ENCODE measurements at places on chromosomes 12 and 14. TPM values are rescaled to one million over a fixed set of nuclear protein-coding genes. Genes with fewer than 3 reads are reported as not detected.

GRCh38 chr12:75711271-75711670 lies 199.9 kb upstream of the KRR1 start:
- peaks cover 14% of the 10 kb centered on the region for H3K4me1 ChIP-seq
- no peaks in the 10 kb centered on the region for H3K36me3 ChIP-seq
- peaks cover 3% of the 10 kb centered on the region for H3K27me3 ChIP-seq
- DNase-seq = no peak

GRCh38 chr14:84592770-84593169 lies 937.2 kb upstream of the FLRT2 start:
- no peaks in the 10 kb centered on the region for H3K27me3 ChIP-seq
- no peak overlapping the region for H3K4me3 ChIP-seq
- no peaks in the 10 kb centered on the region for H3K36me3 ChIP-seq

DNA sequence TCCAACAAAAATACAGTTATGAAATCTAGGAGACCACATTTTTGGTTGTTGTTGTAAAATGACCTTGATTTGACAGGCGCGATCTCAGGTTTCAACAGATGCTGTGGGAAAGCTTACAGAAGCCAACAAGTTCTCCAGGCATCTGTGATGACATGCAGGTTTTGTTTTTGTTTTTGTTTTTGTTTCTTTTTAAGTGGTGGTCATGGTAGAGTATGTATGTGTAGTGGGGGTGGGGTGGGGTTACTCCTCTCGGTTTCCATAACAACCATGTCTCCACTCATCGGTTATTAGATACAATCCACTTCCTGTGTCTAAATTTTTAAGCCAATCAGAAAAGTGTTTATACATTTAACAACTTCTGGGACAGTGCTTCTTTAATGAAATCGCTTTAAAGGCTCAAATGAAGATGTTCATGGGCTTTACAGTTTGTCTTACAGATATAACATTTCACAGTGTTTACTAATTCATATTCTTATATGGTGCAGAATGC lies 199.9 kb upstream of the FOXN3 start:
- H3K36me3 ChIP-seq = peaks cover 15% of the 10 kb centered on the region
- H3K4me1 ChIP-seq = peaks cover 68% of the 10 kb centered on the region
- peak; percentile 61 for DNase-seq
- H3K27me3 ChIP-seq = no peaks in the 10 kb centered on the region

DNA sequence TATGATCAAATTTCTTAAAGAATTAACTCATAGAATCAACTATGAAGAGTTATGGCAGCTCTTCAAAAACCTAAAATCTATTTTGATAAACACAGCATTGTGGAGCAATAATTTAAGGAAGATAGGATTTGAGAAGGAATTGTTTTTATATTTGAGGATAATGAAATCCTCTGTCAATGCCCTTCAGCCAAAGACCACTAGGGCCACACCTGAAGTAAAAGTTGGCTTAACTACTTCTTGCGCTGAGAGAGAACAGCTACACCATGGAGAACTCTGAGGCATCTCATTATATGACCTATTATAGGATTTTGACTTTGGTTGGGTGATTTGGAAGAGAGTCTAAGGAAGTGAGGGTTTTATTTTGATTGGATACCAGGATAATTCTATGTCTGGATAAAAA lies 237.2 kb downstream of the TMTC2 start:
- no peak overlapping the region for H3K4me3 ChIP-seq
- no peak overlapping the region for H3K27ac ChIP-seq
- H3K36me3 ChIP-seq = no peaks in the 10 kb centered on the region
- DNase-seq = no peak

GRCh38 chr12:130357241-130357640 lies 19.6 kb downstream of the PIWIL1 start:
- H3K4me3 ChIP-seq = no peak overlapping the region
- H3K27me3 ChIP-seq = peaks cover 2% of the 10 kb centered on the region
- no peaks in the 10 kb centered on the region for H3K4me1 ChIP-seq
- no peak overlapping the region for H3K27ac ChIP-seq
- DNase-seq = no peak
- H3K36me3 ChIP-seq = no peaks in the 10 kb centered on the region

DNA sequence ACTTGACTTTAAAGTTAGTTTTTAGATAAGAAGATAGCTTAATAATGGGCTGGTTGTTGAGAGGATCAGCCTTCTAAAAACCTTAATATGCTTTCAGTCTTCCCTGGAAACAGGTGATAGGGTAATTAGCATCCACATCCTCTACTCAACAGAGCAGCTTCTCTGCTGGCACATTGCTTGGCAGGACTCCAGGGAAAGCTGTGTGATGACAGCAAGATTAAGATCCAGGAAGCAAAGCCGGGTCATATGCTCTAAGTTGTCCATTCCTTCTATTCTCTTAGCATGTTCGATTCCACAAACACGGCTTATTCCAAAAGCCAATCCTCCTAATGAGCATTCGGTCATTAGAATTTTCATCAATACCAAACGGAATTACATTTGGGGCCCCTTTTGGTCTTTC lies 87.0 kb downstream of the HMGA2 start:
- DNase-seq = no peak
- no peak overlapping the region for H3K4me3 ChIP-seq
- H3K27me3 ChIP-seq = peaks cover 19% of the 10 kb centered on the region
- no peaks in the 10 kb centered on the region for H3K36me3 ChIP-seq

DNA sequence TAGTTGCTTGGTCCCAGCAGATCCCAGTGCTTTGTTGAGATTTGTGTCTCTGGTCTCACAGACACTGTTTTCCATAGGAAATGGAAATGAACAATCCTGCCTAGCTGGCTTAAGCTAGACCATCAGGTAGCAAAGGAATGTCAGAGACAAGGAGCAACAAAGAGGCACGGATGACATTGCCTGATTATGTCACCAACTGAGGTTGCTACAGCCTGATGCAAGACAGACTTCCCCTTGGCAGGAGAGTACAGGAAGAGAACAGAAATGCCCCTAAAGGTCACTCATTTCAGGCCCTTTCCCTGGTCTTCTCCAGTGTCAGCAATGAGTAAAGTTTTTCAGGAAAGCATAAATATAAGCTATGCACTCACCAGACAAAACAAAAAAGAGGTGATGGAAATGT lies 2.0 kb upstream of the PRB2 start:
- DNase-seq = no peak
- no peak overlapping the region for H3K4me3 ChIP-seq
- H3K27me3 ChIP-seq = peaks cover 4% of the 10 kb centered on the region
- no peaks in the 10 kb centered on the region for H3K36me3 ChIP-seq
- no peaks in the 10 kb centered on the region for H3K4me1 ChIP-seq

GRCh38 chr12:107533218-107533617 lies 152.4 kb upstream of the PWP1 start:
- no peaks in the 10 kb centered on the region for H3K27me3 ChIP-seq
- DNase-seq = no peak
- peaks cover 2% of the 10 kb centered on the region for H3K4me1 ChIP-seq
- H3K4me3 ChIP-seq = no peak overlapping the region

- no peak overlapping the region for H3K4me3 ChIP-seq
- H3K4me1 ChIP-seq = no peaks in the 10 kb centered on the region
- no peaks in the 10 kb centered on the region for H3K27me3 ChIP-seq
- H3K27ac ChIP-seq = no peak overlapping the region
- no peaks in the 10 kb centered on the region for H3K36me3 ChIP-seq
Observed at GRCh38 chr12:44999355-44999754, 51.5 kb downstream of the DBX2 start.

DNA sequence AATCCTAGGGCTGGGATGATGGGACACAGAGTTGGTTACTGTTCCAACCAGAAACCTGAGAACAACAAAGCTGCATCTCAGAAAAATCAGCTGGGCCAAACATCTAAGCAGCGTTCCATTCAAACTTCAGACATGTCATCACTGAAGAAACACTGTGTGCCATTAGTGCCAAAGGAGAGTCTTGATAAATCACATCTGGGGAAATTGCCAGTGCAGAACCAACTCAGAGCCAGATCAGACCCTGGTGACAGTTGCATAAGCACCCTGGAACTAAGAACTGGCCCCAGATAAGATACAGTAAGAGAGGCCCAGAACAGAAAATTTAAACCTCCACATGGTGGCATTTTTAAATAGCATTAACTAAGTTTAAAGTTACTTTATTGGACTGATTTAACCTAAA lies 482.8 kb downstream of the PRKD1 start:
- H3K4me3 ChIP-seq = no peak overlapping the region
- H3K36me3 ChIP-seq = no peaks in the 10 kb centered on the region
- H3K27me3 ChIP-seq = no peaks in the 10 kb centered on the region
- DNase-seq = no peak
- H3K4me1 ChIP-seq = no peaks in the 10 kb centered on the region

GRCh38 chr12:84924981-84925380 lies 12.4 kb upstream of the SLC6A15 start:
- H3K4me1 ChIP-seq = no peaks in the 10 kb centered on the region
- H3K27me3 ChIP-seq = no peaks in the 10 kb centered on the region
- no peaks in the 10 kb centered on the region for H3K36me3 ChIP-seq
- no peak for DNase-seq

GRCh38 chr14:70448633-70449340 lies 3.2 kb upstream of the ADAM21 start:
- H3K4me1 ChIP-seq = no peaks in the 10 kb centered on the region
- no peak overlapping the region for H3K4me3 ChIP-seq
- H3K27me3 ChIP-seq = no peaks in the 10 kb centered on the region
- H3K36me3 ChIP-seq = no peaks in the 10 kb centered on the region
- DNase-seq = no peak
- no peak overlapping the region for H3K27ac ChIP-seq

DNA sequence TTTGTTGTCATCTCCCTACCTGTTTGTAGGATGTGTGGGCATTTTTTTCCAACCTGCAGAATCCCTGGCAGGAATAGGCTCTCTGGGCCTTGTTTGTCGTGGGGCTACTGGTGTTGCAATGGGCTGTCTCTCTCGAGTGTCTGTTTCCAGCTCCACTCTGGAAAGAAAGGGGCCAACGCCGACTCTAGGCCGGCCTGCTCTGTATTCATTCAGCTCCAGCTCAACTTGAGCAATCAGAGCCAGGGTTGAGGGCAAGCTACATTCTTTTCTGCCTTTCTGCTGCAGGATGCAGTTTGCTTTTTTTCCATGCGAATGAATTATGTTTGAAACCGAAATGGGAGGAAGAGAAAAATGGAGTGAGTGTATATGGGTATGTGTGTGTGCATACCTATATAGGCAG lies 2.3 kb downstream of the JDP2 start:
- DNase-seq = no peak
- H3K4me3 ChIP-seq = no peak overlapping the region
- H3K27me3 ChIP-seq = peaks cover 40% of the 10 kb centered on the region
- no peak overlapping the region for H3K27ac ChIP-seq

DNA sequence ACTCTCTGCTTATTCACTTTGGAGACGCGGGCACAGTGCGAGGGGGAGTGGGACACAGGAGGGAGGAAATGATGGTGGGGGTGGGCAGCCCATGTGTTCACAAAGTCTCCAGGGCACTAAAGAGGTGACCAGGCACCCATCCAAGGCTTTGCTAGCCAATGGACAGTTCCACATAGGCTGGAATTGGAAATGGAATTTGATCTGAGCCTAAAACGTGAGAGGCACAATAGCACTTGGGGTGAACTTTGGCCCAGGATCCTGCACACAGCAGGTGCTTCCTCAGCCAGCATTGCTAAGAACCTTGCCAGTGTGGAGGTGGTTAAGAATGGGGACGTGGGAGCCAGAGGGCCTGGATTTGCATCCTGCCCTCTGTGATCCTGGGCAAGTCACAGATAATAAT lies 193.8 kb downstream of the CHST11 start:
- no peak overlapping the region for H3K4me3 ChIP-seq
- H3K27me3 ChIP-seq = no peaks in the 10 kb centered on the region
- peaks cover 46% of the 10 kb centered on the region for H3K36me3 ChIP-seq
- H3K4me1 ChIP-seq = peaks cover 33% of the 10 kb centered on the region

- no peak overlapping the region for H3K4me3 ChIP-seq
- H3K27me3 ChIP-seq = no peaks in the 10 kb centered on the region
- no peaks in the 10 kb centered on the region for H3K4me1 ChIP-seq
- H3K36me3 ChIP-seq = no peaks in the 10 kb centered on the region
Observed at GRCh38 chr12:115070313-115070712, 386.3 kb upstream of the TBX3 start.

GRCh38 chr14:50312734-50313054 lies 570 bp downstream of the DMAC2L start:
- H3K27ac ChIP-seq = peak overlapping the region; percentile 81
- no peak for DNase-seq
- peaks cover 22% of the 10 kb centered on the region for H3K36me3 ChIP-seq
- peaks cover 35% of the 10 kb centered on the region for H3K4me1 ChIP-seq
- H3K27me3 ChIP-seq = no peaks in the 10 kb centered on the region

GRCh38 chr12:132766380-132767085 lies 4.9 kb upstream of the ANKLE2 start:
- no peak overlapping the region for H3K4me3 ChIP-seq
- DNase-seq = no peak
- H3K27me3 ChIP-seq = no peaks in the 10 kb centered on the region
- peaks cover 11% of the 10 kb centered on the region for H3K36me3 ChIP-seq

GRCh38 chr12:79414252-79414651 lies 276.5 kb downstream of the PAWR start:
- H3K27ac ChIP-seq = no peak overlapping the region
- H3K36me3 ChIP-seq = no peaks in the 10 kb centered on the region
- H3K27me3 ChIP-seq = no peaks in the 10 kb centered on the region
- no peak overlapping the region for H3K4me3 ChIP-seq
- DNase-seq = no peak

Gene BATF
- 63.0 TPM for total RNA-seq

Gene ISM2
- total RNA-seq = not detected

Gene REP15
- not detected for total RNA-seq

Gene IL22
- 3.8 TPM for total RNA-seq

Gene TAS2R30
- total RNA-seq = 1.6 TPM

Gene OR5AU1
- total RNA-seq = not detected

Gene CDCA4
- 57.1 TPM for total RNA-seq

Gene ADGRD1
- not detected for total RNA-seq

Gene PLEKHD1
- total RNA-seq = 0.15 TPM

Gene TAS2R42
- total RNA-seq = not detected

Gene NANOG
- total RNA-seq = not detected
